Urothelium cell line (cell line): ENCODE measurements at places on chromosomes 4 and X.
A peak's percentile ranks its signal among the peaks of the same experiment; 100 is the strongest.

- no peak for DNase-seq
Observed at GRCh38 chr4:74545448-74545847, 100.5 kb downstream of the AREG start.

- DNase-seq, result no peak
Observed at GRCh38 chr4:75940692-75941253, at the start of gene NAAA. NAAA (minus strand) TSS chr4:75941013; CDS start chr4:75940949, 64 bp downstream.

- DNase-seq, result no peak
Observed at GRCh38 chr4:140858897-140859296, 102.7 kb upstream of the TBC1D9 start.

DNA sequence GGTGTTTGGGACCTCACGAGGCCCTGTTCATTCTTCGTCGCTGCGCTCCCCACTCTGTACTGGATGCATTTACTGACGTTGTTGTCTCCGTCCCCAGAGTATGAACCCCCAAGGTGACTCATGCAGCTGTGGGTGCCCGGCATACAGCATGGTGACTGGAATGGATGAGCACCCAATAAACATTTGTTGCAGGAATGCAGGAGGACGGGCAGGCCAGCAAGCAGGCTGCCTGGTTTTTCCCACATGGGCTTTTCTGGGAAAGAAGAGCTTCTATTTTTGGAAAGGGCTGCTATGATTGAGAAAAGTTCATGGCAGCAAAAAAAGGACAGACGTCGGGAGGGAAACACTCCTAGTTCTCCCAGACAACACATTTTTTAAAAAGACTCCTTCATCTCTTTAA lies 893 bp upstream of the SOD3 start:
- no peak for DNase-seq

DNA sequence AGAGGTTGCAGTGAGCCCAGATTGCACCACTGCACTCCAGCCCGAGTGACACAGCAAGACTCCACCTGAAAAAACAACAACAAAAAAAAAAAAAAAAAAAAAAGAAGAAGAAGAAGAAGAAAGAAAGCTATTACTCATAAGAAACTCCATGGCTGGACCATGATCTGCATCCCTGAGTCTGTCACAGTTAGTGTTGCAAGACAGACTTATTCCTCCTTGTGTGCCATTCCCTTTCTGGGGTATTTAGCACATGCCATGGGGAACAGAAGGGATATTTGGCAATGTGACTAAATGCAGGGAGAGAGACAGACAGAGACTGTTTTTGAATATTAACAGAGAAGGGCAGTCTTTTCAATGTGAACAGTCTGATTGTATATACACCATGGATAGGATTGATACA lies 16.7 kb upstream of the PDS5A start:
- DNase-seq, result no peak

DNA sequence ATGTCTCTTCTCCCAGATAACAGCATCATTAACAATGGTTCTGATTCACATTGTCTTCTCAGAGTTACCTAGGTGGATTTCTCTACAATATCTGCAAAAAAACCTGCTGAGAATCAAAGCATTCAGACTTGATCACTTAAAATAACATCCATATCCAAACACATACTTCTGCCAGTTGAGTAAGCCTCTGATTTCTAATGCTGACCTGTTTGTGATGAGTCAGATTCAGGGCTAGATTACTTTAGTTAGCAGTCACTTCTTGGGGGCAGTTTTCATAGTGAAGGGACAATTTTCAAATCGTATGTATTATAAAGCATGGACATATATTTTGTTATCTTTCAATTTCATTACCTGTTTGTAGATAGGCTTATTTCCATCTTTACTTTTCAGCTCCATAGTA lies 35.5 kb downstream of the CCNI start:
- no peak for DNase-seq

- peak; percentile 13 for DNase-seq
Observed at GRCh38 chrX:11666164-11666563, 444 bp upstream of the ARHGAP6 start.

- DNase-seq, result no peak
Observed at GRCh38 chr4:150230561-150230960, 152.3 kb downstream of the DCLK2 start.

GRCh38 chr4:32519060-32519459 lies 1798.9 kb downstream of the PCDH7 start:
- DNase-seq, result no peak

GRCh38 chr4:134505511-134505910 lies 303.9 kb upstream of the PABPC4L start:
- DNase-seq, result no peak

DNA sequence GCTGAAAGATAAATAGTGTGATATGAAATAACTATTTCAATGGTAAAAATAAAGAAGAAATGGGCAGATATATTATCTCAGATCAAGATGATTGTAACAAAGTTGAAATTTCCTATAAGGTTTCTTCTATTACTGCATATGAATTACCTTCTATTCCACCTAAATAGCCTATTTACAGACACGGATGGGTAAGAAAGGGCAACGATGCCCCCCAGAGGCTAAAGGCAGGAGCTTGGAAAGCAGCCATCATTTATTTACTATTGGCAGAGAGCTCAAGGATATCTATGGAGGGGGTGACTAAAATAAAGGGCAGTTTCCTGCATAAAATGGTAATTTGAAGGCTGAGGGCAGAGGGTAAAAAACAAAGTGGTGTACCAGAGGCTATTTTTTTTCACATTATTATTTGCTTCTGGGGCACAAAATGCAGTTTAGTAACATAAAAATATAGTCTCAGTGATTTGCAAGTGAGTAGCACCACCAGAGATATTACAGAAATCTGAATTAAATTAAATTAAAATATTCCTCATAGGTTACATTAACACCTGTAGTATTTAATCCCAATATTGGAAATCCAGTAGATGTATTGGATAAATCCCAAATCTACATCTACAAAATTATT lies 123.1 kb downstream of the BTC start:
- peak; percentile 56 for DNase-seq

- peak; percentile 37 for DNase-seq
Observed at GRCh38 chr4:185096032-185096653, 46.9 kb upstream of the SLC25A4 start.

DNA sequence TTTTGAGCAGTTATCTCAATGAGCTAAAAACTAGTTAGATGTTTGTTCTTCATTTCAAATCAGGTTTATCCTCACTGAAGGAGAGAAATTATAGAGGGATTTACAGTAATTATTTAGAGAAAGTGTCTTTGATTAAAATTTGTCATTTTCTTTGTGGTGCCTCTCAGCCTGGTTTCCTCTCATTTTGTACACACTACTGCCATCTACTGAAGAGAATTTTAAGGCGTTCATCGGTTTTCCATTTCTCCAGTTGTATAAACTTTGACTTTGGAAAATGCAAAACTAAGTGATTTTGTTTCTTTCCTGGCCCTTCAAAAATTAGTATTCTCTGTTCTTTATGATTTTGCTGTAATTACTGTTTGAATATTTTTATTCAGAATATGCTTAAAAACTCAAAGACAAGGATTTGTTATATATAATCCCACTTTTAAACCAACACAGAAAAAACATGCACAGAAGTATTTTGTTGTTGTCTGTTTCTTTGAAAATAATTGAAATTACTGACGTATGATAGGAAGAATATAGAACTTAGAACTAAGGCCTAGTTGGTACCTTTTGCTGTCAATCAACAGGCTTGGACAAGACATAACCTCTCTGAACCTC lies 34.4 kb upstream of the ANXA3 start:
- peak; percentile 36 for DNase-seq

DNA sequence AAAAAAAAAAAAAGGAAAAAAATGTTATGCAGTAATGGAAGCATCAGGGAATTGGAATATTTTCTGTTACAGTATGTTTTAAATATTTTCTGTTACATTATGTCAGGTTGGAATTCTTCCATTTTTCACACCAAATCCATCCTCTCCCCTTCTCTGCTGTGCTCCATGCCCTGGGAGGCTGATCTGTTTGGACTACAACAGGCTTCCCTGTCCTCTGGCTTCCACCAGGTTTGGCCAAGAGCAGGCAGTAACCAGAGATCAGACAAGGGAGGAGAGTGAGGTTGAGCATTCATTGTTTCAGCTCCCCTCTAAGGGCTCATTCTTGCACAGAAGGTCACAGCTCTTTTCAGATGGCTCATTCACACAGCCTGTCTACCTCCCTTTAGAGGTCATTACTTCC lies 11.7 kb upstream of the TMEM184C start:
- DNase-seq, result no peak

- DNase-seq, result no peak
Observed at GRCh38 chr4:2389691-2390090, 28.8 kb downstream of the ZFYVE28 start.
